ENCODE measurements at places on chromosomes 16 and 17.

DNA sequence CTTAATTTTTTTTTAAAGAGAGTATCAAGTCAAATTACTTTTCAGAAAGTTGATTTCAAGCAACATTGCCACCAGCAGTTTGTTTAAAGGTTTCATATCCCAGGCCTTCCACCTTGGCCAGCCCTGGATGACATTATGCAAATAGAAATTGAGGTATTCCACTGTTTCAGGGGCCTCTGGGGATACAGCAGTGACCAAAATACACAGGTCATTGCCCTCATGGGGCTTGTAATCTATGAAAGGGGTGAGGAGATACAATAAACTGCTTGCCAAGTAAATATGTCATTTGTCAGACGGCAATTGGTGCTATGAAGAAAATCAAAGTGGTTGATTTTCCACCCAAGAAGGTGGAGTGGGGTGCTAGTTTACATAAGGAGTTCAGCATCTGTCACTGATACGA is 37.8 kb upstream of the TMC5 start:
- DNase-seq = no peak

DNA sequence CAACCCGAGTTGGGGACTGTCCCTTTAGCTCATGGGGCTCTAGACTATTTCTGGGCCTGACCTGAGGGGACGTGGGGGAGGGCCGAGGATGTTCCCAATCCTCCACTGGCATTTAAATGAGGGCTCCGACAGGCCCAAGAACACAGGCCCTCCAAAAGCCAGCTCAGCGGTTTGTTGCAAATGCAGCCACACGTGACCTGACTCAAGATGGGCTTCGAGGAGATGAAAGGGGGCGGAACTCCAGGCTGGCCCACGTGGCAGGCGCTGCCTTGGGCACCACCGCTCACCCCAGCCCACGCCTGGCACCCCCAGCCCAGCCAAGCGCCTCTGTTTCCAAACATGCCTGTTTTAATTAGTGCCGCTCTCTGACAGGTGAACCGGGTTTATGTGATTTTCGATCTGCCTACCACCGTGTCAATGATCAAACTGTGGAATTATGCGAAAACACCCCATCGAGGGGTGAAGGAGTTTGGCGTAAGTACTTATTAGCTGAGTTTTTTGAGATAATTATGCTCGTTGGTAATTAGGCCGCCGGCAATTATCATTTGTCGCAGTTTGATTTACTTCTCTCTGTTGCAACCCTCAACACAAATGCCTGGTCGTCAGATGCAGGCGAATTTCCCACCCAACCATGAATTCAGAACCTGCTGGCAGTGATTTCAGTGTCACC is 226.7 kb downstream of the KATNIP start:
- DNase-seq = peak; percentile 49

GRCh38 chr17:44081681-44082080 is 11.1 kb downstream of the G6PC3 start:
- DNase-seq = no peak

DNA sequence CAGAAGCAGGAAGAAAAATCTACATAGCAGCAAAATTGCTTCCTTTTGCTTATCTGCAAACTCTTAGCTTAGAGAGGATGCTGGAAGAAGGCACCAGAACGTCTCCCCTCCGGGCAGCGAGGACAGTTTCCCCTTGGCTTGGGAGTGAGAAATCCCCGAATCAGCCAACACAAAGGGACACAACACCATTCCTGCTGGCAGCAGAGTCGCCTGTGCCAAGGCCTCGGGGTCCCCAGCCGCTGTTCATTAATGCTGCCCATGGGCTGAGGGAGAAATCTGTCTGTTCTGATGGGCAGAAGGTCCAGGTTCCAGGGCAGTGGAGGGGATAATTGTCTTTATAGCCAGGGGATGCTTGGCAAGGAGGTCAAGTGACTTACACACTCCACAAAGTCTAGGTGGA is 38.0 kb downstream of the CACNG3 start:
- no peak for DNase-seq

- no peak for DNase-seq
Observed at GRCh38 chr17:81112450-81112849, 52.9 kb upstream of the PVALEF start.

DNA sequence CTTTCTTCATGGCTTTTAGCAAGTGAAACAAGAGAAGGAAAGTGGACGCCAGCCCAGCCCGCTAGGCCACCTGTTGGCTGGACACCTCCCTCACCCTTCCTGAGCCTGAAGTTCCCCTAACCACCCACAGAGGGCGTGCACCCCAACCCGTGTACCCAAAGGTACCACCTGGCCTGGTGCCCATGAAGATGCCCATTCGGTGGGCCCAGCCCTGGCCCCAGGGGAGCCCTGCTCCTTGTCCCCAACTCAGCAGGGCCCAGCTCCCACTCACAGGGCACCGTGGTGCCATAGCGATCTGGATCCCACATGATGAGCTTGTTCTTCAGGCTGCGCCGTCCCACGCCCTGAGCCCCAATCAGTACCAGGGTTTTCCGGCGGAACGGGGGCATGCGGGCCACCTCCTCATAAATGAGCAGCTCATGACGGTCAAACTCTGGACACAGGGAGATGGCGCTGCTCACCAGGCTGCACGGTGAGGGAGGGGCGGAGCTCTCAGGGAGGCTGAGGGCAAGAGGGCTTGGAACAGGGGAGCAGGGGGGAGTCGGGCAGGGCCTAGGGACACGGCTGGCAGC is 26.8 kb downstream of the MPP2 start:
- no peak for DNase-seq

DNA sequence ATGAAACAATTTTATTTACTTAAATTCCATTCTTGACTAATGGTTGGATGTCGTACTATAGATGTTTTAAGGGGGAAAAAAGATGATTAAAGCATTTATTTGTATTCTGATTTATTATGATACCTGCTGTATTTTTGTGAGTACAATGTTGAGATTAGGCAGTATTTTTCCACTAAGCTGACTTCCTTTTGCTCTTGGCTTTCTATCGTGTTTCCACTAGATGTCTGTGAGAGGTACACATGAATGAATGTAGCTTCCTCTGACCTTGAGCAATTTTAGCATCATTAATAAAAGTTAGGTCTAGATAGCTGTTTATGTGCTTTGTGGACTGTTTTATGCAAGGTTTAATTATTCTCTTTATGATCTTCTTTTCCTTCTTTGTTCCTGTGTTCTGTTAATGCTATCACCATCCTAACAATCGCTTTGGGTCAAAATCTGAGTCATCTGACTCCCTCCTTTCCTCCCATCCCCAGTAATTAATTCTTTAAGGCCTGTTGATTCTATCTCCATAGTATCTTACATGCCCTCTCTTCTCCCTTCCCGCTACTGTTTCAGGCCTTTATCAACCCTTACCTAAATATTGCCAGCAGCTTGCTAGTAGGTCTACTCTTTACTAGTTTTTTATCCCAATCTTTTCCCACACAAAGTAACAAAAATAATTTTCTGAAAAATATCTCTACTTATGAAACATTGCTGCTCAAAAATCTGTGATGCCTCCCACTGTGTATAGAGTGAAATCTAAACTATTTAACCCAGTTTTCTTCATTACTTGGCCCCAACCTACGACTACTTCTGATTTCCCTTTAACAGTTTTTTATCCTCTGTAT is 76.0 kb downstream of the VMP1 start:
- no peak for DNase-seq

DNA sequence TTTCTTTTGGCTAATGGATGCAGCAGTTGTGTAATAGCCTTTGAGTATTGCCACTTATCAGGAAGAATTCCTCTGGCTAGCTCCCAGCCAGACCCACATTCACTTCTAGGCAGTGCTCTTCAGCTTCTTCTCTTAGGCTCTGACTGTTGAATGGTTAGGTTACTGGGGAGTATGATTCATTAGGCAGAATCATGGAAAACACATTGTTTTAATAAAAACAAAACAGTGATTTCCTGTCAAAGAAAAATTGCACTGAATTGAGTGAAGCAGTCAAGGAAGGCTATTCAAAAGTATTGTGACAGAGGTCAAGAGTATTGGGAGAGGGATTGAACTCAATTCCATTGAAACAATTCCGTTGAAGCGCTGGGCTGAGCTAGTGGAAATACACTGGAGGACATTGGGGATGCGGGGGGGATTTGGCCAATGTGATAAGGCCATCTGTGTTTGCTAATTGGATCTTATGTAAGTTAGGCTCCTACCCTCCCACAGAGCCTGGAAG is 68.0 kb downstream of the CNTNAP4 start:
- peak; percentile 56 for DNase-seq

GRCh38 chr17:47229535-47230443 is 20.6 kb downstream of the MYL4 start:
- DNase-seq = peak; percentile 80

GRCh38 chr16:56336071-56336688 is 89.2 kb downstream of the AMFR start:
- no peak for DNase-seq

DNA sequence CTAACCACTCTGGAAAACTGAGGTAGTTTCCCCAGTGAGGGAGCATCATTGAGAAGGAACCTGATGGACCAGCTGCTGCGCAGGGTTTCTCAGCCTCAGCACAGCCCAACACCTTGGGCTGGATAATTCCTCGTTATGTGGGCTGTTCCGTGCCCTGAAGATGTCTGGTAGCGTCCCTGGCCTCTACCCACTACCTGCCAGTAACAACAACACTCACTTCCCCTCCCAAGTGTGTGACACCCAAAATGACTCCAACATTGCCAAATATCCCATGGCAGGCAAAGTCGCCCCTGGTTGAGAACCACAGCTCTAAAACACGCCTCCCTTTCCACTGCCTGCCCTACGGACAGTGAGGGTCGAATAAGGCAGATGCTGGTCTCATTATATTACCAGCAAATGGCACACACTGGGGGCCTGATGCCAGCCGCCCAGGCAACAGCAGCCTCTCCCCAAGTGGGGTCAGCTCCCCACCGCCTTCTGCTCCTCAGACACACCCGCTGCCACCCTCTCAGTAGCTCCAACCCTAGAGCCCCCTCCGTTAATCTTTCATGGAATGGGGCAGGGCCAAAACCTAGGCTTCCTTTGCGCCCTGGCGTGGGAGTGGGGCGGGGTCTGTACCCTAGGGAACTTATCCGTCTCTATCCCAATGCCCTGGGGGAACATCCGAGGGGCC is 1.0 kb downstream of the RHBDF2 start:
- DNase-seq = no peak

- no peak for DNase-seq
Observed at GRCh38 chr16:13780406-13781168, 139.4 kb upstream of the ERCC4 start.

DNA sequence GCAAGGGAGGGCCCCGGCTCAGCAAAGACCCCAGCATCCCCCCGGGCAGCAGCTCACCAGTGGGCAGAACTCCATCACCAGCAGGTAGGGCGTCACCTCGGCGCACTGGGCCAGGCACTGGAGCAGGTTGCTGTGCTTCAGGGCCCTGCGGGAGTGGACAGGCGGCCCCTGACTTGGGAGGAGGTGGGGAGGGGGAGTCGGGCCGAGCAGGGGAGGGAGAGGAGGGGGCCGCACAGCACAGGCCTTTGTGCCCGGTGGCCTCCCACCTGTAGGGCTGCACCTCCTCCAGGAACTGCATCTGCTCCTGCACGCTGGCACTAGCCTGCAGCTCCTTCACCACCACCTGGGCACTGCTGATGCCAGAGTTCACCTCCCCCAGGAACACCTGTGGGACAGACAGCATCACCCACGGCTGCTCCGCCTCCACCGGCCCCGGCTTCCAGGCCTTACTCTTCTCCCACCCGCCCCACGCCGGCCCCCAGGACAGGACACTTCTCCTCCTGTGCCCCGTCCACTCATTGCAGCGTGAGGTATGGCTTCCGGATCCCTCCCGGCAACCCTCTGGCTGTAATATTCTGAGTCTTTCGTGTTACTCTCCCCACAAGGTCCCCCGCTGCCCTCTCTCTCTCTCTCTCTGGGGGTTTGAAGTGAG is 37.7 kb upstream of the PVALEF start:
- DNase-seq = no peak

GRCh38 chr16:2968368-2968737 is 795 bp upstream of the PAQR4 start:
- no peak for DNase-seq

- DNase-seq = no peak
Observed at GRCh38 chr16:73365016-73365551, 317.2 kb upstream of the ZFHX3 start.

GRCh38 chr17:14103836-14104235 is 34.5 kb downstream of the COX10 start:
- DNase-seq = no peak

DNA sequence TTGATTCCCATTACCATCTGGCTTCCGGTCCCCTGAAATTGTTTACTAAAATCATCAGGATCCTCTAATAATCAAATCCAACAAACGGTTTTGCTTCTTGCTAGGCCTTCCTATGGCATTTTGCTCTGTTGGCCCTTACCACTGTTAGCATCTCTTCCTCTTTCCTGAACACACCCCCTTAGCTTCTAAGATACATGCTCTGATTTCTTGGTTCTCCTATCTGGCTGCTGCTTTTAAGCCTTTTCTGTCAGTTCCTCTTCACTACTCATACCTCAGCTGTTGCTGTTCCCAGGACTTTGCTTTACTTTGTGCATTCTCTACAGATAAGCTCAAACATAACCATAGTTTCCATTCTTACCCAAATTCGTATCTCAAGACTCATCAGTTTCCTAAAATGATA is 11.4 kb downstream of the CAPNS2 start:
- DNase-seq = no peak

DNA sequence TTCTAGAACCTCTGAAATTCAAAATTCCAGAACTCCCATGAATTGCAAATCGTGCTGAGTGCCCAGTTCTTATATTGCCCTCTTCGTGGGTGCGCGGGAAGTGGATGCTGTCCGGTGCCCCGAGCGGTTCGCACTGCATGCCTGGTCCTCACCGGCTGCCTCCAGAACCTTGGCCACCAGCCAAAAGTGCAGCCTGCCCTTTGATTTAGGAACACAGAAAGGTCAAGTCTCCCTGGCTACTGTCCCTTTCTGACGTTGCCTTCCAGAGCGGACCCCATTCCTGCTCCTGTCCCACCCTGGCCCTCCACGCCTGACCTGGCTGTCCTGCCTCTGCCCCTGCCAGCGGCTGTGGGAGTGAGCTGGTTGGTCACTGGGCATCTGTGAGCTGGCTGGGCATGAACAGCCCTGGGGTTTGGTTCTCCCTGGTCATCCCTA is 9.7 kb downstream of the NEUROD2 start:
- no peak for DNase-seq

- DNase-seq = peak; percentile 64
Observed at GRCh38 chr17:27153005-27153404, 140.9 kb upstream of the WSB1 start.

DNA sequence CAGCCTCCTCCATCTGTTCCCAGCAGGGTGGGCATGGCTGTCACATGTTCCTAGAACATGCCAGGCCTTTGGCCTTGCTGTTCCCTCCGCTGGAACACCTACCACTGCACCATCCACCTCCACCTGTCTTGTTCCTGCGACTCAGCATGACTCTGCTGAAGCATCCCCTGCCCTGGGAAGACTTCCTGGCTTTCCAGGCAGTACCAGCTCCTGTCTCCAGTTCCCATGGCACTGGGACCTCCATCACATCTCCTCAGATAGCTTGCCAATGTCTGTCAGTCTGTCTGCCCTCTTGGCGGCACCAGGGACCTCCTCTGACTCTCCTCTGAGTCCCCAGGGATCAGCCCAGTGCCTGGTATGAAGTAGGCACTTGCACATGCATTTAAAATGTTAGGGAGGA is 15.7 kb downstream of the PDP2 start:
- no peak for DNase-seq

Data from dorsolateral prefrontal cortex (tissue), 122 donors.